A549 (cell line): ENCODE measurements at places on chromosomes 6 and 20. TPM values are rescaled to one million over a fixed set of nuclear protein-coding genes. Genes with fewer than 3 reads are reported as not detected.

DNA sequence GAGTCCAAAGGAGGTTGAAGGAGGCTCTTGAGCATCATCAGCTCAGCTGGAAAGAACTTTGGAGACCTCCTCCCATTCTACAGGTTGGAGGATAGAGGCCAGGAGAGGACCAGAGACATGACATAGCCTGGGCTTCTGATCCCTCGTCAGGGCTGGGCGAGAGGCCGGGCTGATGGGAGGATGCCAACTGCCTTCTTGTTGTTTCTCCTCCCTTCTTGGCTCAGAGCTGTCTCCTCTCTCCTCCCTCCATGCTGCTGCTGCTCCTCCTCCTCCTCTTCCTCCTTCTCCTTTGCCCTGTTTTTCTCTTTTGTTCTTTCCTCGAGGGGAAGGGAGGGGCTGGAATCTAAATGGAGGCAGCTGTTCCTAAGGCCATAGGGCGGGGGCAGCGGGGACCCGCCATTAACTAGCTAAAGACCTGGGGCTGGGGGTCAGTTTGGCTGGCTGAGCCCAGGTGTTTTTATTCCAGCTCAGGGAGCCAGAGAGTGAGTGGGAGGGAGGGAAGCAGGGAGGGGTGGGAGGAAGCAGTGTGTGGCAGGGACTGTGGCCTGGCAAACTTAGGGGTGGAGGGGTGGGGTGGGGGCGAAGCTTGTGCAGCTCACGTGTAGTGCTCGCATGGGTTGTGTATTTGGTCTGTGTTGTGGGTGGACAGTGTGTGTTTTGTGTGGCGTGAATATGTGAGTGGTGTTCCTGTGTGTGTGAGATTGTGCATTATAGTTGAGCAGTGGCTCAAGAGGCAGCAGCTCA lies 84.8 kb downstream of the CD40 start:
- DNase-seq, result no peak

DNA sequence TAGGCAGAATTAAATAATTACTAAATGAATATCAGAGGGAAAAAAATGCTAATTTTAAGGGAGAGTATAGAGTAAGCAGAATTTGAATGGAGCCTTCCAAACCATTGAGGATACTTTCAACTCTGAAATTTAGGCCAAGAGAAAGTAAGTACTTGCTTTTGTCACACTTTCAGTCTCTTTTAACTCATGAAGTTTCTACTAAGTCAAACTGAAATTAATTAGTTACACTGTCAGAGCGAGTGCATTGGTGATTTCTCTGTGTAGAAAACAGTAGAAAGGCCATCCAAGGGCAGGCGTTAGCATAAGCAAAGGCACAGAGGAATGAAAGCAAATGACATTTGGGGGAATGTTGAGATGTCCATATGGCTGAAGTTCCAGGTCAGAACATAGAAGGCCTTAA lies 92.9 kb downstream of the PLEKHG1 start:
- DNase-seq, result no peak

- DNase-seq, result no peak
Measured at GRCh38 chr6:43768983-43769525, 957 bp upstream of the VEGFA start.

GRCh38 chr6:158113802-158114201 lies 54.3 kb downstream of the SERAC1 start:
- DNase-seq, result no peak

- no peak for DNase-seq
Measured at GRCh38 chr20:10376270-10377075, 57.5 kb downstream of the MKKS start.

DNA sequence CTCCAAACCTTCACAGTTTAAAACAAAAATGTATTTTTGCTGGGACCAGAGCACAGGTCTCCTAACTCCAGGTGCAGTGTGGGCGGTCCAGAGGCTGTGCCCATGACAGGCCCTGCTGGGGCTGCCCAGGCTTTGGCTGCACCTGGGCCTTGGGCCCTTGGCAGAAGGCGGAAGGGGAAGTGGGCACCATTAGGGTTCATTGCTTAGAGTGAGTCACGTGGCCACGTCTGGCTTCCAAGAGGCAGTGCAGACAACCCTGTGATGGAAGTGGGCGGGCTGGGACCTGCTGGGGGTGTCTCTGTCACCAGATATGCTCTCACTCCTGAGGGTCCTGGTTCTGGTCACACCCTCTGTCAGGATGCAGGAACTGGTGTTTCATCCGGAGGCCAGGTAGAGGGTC lies 302.2 kb downstream of the QKI start:
- DNase-seq, result no peak

DNA sequence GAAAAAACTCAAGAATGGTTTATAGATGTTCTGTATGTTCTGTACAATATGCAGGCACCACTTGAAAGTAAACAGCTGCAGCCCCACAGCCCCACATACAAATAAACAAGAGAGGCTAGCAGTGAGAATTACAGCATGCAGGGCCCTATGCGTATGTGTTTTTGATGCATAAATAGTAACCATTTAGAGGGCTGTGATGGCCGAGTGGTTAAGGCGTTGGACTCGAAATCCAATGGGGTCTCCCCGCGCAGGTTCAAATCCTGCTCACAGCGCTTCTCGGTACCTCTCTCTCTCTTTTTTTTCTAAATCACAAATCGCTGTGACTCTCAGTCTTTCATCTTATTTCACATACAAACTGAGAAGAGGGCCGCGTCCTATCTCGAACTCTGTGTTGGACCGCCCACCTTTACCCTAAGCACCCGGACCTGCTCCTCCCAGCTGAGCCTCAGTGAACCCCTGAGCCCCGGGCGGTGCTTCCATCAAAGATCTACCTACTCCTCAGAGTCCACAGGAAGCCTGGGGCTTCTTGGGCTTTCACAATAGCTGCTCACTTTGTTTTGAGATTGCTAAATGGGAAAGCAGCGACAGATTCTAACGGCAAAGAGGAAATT lies 37.7 kb upstream of the PRSS16 start:
- DNase-seq, result peak; percentile 67

GRCh38 chr6:146910611-146911010 lies 293.6 kb upstream of the STXBP5 start:
- DNase-seq, result no peak

- no peak for DNase-seq
Measured at GRCh38 chr6:40806256-40806864, 219.2 kb upstream of the LRFN2 start.

- no peak for DNase-seq
Measured at GRCh38 chr6:154127657-154128056, 88.6 kb downstream of the OPRM1 start.

DNA sequence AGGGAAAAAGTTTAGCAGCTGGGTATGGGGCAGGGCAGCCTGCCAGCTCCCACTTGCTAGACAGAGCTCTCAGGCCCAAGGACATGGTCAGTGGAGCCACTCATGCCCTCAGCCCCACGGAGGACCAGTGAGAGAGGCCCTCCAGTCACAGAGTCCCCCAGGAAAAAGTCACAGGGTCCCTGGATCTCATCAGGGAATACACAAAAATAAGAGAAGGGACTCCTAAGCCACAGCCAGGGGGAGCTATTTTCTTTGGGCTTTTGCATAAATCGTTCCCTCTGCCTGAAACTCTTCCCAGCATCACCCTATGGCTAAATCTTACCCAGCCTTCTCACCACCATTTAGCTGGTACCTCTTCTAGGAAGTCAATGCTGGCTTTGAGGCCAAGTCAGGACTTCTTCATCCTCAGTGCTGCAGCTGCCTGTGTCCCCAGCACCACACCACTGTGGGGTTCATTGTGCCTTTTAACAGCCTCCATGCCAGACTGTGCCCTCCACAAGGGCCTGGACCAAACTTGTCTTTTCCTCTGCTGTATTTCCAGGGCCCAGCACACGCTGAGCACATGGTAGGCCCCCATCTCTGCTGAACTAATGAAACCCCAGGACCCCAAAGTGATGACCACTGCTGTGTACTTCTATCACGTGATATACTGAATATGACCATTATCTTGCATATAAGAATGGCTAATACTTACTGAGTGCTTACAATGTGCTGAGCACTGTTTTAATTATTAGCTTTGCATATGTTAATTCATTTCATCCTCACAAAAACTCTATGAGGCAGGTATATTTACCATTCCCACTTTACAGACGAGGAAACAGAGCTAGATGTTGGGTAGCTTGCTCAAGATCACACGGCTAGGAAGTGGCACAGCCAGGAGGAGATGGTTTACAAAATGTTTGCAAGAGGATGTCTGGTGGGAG lies 2.0 kb downstream of the ZNF335 start:
- peak; percentile 76 for DNase-seq

- DNase-seq, result no peak
Measured at GRCh38 chr6:164243949-164244348, 829.4 kb downstream of the QKI start.

DNA sequence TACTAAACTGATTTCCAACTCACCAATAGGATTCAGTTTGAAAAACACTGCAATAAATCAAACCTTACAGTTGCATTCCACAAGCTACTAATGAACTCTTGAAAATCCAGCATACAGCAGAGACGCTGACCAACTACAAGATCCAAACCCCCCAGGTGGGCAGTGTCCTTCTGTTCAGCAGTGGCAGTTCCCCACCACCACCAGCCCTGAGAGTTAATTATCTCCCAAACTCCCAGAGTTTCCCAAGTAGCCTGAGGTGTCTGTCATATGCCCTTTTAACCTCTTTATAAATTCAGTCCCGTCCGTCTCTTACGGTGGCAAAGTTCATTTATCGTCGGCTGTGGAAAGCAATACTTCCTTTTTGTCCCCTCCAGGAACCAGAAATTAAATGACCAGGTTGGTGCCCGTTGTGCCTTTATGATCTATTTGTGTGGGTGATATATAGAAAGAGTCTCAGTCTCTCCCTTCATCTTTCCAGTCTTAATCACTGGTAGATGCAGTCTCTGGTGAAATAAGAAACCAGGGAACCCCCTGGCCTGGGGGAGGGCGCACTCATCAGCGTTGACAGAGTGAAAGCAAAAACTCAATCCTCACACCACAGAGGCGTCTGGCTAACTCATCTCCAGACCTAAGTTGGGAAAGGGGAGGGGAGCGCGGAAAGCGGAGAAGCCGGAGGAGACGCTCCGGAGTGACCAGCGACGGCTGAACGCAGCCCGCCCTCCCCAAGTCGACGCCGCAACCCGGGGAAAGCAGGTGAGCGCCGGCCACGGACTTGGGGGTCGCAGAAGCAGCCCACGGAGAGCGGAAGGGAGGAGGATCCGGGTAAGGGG lies 717 bp downstream of the MRPL14 start:
- DNase-seq, result peak; percentile 42

Gene ZNF311
- polyA plus RNA-seq, result 0.18 to 0.29 TPM (median 0.27 TPM) in 3 replicates

Gene NINL
- polyA plus RNA-seq, result 13.2 to 23.4 TPM (median 20.2 TPM) in 3 replicates

Gene CTCFL
- polyA plus RNA-seq, result 0.03 TPM in 2 of 3 replicates, not detected in the other

Gene MACROD2
- polyA plus RNA-seq, result 0.71 to 1.3 TPM (median 1.2 TPM) in 3 replicates

Gene GPR63
- 0.48 to 0.52 TPM (median 0.49 TPM) in 3 replicates for polyA plus RNA-seq

Gene ARFRP1
- 29.7 to 33.2 TPM (median 31.1 TPM) in 3 replicates for polyA plus RNA-seq

Gene RHAG
- 0.10 TPM in 1 of 3 replicates, not detected in the others for polyA plus RNA-seq

Gene FRK
- 1.7 to 2.2 TPM (median 2.1 TPM) in 3 replicates for polyA plus RNA-seq

Gene SNX9
- 12.8 to 13.9 TPM (median 13.0 TPM) in 3 replicates for polyA plus RNA-seq
